ENCODE measurements at places on chromosomes 6 and 20.

GRCh38 chr6:9307786-9308185, 872.4 kb upstream of the SLC35B3 start:
- DNase-seq = no peak

- no peak for DNase-seq
These were observed 321.5 kb upstream of the JARID2 start for GRCh38 chr6:14924126-14925024.

DNA sequence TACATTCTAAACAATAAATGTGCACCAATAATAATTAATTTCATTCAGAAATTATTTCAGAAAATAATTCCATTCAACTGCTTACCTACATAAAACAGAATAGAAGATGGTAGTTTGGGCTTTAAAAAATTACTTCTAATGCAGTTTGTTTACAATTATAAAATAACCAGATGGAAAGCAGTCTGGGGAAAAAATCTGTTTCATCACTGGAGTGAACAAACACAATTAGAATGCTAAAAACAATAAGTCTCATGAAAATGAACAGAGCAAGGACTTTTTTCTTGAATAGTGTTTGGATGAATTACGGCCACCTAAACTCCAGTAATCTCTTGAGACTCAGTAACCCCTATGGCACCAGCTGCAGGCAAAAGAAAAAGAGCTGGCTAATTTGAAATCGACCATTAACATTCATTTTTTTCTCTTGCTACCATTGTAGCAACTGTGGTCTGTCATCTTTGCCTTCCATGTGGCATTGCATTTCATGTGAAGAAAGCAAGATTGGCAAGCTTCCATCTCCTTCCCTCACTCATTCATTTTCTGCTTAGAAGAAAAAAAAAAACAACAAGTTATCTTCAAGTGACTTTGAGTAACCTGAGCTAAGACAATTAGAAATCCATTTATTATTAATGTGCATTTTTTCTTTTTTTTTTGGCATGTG, 88.4 kb upstream of the CEP85L start:
- no peak for DNase-seq

GRCh38 chr6:16688984-16689636, 72.2 kb downstream of the ATXN1 start:
- no peak for DNase-seq

GRCh38 chr6:157638779-157639178, 184.3 kb upstream of the SNX9 start:
- no peak for DNase-seq

DNA sequence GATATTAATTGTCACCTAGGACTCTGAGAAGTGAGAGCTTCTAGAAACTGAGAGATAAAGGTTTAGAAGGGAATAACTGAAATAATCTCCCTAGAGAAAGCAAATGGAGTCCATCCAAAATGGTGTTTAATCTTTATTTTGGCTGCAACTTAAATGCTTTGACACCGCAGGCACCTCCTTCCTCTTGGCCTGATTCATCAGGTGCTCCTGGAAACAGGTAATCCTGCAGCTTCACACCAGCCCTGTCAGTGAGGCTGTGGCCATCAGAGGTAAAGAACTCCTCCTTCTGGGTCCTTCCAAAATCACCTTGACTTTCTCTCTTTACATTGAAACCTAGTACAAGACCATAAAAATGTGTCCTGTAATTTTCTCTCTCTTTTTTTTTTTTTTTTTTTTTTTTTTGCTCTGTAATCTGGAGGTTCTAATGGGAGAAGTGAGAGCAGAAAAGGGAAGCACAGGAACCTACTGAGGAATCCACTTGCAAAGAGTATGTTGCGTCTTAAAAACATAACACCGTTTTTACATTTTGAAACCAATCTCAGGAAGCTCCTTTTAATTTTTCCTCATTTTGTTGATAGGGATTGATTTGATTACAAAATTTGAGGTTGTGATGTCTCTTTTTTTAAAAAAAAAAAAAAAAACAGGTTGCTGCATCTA, 124.2 kb downstream of the LRRC1 start:
- no peak for DNase-seq

- DNase-seq = no peak
These were observed 332.4 kb downstream of the HACE1 start for GRCh38 chr6:104527311-104527710.

GRCh38 chr6:33845031-33845745, 41.4 kb upstream of the MLN start:
- DNase-seq = no peak

GRCh38 chr20:53157443-53158408, 185.6 kb downstream of the TSHZ2 start:
- DNase-seq = peak; percentile 2

- DNase-seq = no peak
These were observed 10.6 kb upstream of the FAM8A1 start for GRCh38 chr6:17589406-17590096.

DNA sequence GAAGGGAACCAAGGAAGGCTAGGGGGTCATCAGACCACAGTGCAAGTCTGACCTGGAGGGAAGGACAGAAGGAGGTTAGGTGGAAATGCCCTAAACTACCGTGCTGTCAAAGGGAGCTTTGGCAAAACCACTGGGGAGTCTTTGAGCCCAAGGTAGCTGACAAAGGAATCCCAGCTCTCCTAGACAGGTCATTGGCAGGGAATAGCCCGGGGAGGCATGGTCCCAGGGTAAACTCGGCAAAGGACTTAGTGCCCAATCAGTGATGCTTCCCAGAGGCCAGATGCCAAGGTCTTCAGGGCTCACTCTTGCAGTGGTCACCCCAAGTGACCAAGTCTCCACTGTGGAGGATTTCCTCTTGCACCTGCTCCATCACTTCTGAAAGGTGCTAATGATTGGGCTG, 102.3 kb upstream of the CDYL start:
- DNase-seq = no peak

DNA sequence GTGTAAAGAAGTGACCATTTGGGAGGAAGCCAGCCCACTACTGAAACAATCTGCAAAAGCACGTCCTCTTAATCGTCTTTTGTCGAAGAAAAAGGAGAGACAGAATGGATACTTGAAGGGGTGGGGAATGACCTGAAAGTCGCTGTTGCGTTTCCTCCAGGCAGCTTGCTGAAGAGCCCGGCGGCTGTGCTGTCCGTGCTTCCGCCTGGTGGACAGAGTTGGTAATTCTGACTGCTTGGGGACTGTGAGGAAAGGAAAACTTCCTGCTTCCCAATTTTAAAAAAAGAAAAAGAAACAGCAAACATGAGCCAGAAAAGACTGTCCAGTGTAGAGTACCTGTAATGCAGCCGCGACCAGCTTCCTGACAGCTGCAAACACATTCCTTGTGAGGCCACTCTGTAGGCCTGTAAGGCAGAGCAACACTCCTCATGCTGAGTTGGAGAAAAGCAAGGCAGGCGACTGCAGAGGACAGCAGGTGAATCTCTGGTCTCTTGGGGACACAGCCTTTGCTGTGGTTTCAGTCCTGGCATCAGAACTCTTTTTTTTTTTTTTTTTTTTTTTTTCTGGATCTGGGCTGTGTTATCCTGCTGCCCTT, 251.1 kb upstream of the TBX18 start:
- DNase-seq = no peak

DNA sequence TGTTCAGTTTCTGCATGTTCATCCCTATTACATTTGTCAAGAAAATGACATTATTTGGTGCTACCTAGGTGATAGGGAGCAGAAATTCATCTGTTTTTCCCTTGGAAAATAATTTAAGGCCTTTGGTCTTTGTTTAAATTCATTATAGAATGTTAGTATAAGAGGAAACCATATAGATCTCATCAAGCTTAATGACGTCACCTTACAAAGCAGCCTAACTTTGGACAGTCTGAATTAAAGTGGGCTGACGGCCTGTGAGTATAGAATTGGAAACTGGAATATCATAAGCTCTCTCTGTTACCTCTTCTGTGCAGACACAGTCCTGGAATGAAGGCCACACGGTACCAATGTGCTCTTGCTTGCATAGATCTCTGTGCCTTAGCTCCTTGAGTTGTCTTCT, 108.1 kb downstream of the TBC1D7 start:
- DNase-seq = no peak

All from activated effector memory CD4-positive, alpha-beta T cell treated with Interleukin-2 at 50 U/mL for 16 hours (primary cell).